ENCODE measurements at places on chromosomes 6 and 20. TPM values are rescaled to one million over a fixed set of nuclear protein-coding genes. Genes with fewer than 3 reads are reported as not detected.
A peak's percentile ranks its signal among the peaks of the same experiment; 100 is the strongest.

DNA sequence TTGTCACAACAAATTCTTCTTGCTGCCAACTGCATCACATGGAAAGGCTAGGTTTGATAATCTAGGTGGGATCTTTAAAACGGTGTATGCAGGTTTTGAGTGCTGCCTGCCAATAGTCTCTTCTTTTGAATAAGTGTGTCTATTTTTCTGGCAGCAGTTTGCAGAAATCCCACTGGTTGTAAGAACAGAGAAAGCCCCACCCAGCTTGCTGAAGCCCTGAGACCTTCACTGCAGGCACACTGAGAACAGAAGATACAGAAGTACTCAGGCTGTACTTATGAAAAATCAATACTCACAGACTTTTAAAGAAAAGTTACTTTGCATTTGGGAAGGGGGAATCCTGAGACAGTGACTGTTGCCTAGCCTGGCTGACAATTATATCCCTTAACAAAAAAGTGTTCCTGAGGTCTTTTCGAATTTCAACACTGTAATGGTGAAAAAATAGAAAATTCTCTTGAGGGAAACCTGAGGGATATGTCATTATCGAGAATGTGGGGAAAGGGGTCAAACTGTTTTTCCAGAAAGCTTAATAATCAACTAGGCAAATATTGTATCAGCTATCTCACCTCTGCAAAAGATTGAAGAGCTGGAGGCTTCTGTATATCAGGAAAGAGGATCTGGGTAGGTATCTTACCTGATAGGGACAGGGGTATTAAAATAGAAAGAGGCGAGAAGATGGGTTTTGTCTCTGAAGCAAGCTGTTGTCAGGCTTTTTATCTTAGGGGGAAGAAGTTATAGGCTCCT is 199.9 kb downstream of the LRFN2 start:
- no peak for DNase-seq

The CDH26 gene
- not detected for polyA plus RNA-seq

The SAMD5 gene
- polyA plus RNA-seq: not detected

The FAM110A gene
- polyA plus RNA-seq: 8.1 TPM

The MRAP2 gene
- polyA plus RNA-seq: not detected

GRCh38 chr20:21373436-21373835 is 23.9 kb downstream of the NKX2-4 start:
- DNase-seq: no peak

DNA sequence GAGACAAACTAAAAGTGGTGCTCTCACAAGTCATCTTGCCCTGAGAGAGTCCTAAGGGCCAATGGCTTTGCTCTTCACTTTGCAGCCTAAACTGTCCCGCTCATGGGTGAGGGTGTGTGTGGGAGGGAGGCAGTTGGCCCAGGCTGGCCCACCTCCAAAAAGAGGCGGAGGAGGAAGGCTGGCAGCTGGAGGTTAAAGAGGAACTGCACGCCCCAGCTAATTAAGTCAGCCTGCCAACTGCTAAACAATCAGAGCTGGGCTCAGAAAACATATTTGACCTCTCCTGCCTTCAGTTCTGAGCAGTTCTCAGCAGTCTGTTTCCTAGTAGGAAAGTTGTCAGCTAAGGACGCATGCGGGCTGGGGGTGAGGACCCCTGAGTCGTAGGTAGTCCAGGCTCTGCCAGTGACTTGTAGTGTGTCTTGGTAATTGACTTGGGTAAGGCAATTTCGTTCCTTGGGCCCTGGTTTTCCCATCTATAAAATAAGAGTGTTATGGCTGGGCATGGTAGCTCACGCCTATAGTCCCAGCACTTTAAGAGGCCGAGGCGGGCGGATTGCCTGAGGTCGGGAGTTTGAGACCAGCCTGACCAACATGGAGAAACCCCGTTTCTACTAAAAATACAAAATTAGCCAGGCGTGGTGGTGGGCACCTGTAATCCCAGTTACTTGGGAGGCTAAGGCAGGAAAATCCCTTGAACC is 17.0 kb downstream of the GSS start:
- DNase-seq: no peak

GRCh38 chr6:155832596-155832995 is 377.0 kb upstream of the NOX3 start:
- DNase-seq: no peak

GRCh38 chr20:32333988-32334885 is 23.9 kb upstream of the ASXL1 start:
- peak; percentile 53 for DNase-seq

- DNase-seq: no peak
These were observed 297.4 kb downstream of the QKI start for GRCh38 chr6:163711615-163712565.

The NKX2-4 gene
- polyA plus RNA-seq: not detected

The PIGT gene
- polyA plus RNA-seq: 92.2 TPM

The WFDC12 gene
- polyA plus RNA-seq: not detected

The ULBP1 gene
- not detected for polyA plus RNA-seq

DNA sequence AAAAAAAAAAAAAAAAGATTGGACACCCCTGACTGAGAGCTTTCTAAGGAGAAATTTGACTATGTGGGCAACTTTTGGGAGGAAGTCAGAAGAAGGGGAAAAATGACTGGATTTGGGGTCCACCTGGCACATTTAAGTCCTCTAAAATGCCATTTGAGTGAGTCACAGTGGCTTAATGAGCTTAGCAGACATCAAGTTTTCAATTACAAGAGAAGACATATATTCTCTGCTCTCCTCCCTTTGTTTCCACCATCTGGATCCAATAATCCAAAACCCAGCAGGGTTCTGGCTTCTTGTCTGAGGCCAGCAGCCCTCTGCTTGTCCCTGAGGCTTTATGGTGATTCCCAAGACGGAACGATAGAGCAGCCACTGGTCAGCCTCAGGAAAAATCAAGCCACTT is 6.9 kb downstream of the PI3 start:
- no peak for DNase-seq

GRCh38 chr20:1894951-1895673 is at the start of gene SIRPA:
Gene SIRPA, plus strand, starts transcription at chr20:1895407. Its CDS starts 41 bp downstream, at chr20:1895448.
- no peak for DNase-seq

DNA sequence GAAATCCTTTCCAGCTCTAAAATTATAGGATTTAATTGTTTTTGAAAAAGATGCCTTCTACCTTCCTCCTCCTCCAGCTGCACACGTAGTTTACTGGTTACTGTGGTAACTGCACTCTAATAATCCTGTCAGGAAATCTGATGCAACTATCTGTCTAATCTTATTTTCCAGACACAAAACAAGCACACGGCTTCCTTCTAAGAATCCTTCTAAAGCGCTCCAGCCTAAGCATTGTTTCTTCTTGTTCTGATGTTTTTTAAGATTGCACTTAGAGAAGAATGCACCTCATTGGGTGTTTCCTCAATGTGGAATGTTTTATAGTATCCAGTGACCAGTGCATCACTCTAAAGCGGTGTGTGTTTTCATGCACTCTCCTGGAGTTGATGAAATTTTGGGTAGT is 63.6 kb downstream of the CARMIL1 start:
- DNase-seq: no peak

The IMPG1 gene
- polyA plus RNA-seq: not detected

GRCh38 chr20:47343007-47343472 is 13.5 kb downstream of the ZMYND8 start:
- DNase-seq: no peak

DNA sequence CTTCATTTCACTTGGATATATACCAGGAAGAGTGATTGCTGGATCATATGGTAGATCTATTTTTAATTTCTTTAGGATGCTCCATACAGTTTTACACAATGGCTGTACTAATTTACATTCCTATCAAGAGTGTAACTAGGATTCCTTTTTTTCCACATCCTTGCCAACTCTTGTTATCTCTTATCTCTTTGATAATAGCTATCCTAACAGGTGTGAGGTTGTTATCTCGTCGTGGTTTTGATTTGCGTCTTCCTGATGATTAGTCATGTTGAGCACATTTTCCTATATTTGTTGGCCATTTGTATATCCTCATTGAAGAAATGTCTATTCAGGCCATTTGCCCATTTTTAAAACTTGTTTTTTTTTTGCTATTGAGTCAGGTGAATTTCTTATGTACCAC is 552.4 kb downstream of the RFPL4B start:
- DNase-seq: no peak

DNA sequence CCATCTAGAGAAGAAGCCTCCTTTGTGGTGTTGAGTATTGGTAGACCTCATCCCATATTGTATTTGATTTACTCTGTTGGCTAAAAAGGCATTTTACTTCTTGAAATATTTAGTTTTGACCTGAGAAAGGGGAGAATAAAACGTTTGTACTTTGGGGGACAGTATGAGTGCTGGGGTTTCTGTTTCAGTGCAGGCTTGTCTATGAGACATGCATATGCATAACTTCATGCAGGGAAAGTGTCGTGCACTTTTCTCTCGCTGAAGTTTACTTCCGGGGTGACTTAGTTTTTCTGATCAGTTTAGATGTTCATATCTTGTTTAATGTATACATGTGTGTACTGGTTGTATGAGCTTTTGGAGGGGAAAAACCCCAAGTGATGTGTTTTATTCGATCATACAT is 59.5 kb downstream of the UTRN start:
- DNase-seq: peak; percentile 48
